ENCODE measurements at places on chromosomes 13 and 19.

DNA sequence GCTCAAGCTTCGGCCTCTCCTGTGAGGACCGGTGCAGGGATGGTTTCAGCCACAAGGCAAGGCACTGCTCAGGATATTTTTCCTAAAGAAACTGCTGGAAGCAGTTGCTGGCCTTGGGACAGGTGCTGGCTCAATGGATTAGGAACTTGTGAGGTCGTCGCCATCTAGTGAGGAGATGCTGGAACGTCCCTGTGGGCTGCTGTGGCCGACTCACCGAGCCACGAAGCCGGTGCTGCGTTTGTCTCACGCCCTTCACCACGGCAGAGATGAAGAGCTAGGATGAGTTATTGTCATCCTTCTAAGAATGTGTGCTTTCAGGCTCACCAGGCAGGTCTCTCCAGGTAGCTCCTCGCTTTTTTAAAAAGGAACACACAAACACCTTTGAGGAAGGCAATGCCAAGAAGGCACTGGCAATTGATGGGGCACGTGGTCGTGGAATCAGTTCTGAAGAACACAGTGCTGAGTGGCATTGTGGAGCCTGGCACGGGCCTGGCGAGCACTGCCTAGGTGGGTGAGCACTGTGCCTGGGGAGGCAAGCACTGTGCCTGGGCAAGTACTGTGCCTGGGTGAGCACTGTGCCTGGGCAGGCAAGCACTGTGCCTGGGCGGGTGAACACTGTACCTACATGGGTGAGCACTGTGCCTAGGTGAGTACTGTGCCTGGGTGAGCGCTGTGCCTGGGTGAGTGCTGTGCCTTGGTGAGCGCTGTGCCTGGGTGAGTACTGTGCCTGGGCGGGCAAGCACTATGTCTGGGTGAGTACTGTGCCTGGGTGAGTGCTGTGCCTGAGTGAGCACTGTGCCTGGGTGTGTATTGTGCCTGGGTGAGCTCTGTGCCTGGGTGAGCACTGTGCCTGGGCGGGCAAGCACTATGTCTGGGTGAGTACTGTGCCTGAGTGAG, 140.4 kb downstream of the TEX29 start:
- DNase-seq, result no peak

GRCh38 chr13:93674337-93674755, 447.7 kb downstream of the GPC6 start:
- DNase-seq, result no peak

- DNase-seq, result no peak
These were observed 1.7 kb upstream of the PSMC4 start for GRCh38 chr19:39969266-39969665.

GRCh38 chr19:38093587-38093986, 130.4 kb downstream of the DPF1 start:
- DNase-seq, result no peak

All from NK-92 treated with Interleukin-12 subunit alpha and Interleukin-12 subunit beta, amount 100 ng/mL, for 24 hours (cell line).